ENCODE measurements at places on chromosomes 7 and 10.

GRCh38 chr7:16839646-16840045 is 34.8 kb upstream of the AGR2 start:
- no peak for DNase-seq

- peak; percentile 70 for DNase-seq
These were observed 9.9 kb upstream of the SPAG6 start for GRCh38 chr10:22335173-22335933.

DNA sequence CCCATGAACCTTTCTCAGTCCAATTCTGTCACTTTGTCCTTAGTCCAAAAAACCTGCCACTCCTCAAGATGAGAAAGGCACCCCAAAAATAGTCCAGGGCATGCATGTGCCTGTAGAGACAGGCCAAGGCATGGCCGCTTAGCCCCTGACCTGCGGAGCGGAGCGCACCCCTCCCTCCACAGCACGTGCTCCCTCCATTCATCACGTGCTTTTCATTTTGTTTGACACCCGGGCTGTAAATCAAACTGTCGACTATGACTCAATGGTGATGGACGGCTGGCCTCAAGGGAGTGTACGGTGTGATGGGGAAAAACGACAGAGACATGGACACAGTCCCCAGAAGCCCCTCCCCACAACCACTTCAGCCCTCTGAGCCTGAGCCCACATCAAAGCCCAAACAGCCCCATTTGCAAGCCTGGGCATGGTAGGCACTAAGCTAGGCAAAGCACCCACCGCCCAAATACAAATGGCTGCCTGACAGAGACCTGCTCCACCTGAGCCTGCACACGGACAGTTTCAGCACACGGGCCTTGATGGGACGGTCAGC is 90.6 kb downstream of the ZRANB1 start:
- no peak for DNase-seq

GRCh38 chr7:27189295-27189996 is 4.4 kb upstream of the HOXA11 start:
- DNase-seq: no peak

- no peak for DNase-seq
These were observed 12.2 kb upstream of the DUSP5 start for GRCh38 chr10:110485541-110485940.

DNA sequence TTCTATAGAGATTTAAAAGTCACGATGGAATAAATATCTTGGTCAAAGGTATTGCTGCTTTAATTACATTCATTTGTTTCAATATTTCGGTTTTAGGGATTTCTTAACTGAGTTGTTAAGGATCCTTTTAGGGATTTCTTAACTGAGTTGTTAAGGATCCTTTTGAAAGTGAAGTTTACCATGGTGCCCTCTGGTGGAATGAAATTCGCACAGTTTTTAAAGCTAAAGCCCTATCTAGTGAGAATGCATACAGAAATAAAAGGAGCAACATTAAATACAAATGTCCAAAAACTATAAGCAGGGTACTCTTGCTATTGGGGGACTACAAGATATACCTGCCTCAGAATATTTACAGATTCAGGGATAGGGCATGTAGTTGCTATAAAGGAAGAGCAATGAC is 193.7 kb downstream of the RNLS start:
- DNase-seq: peak; percentile 82

Data from fibroblast of pulmonary artery (primary cell).